A172 (cell line): ENCODE measurements at places on chromosomes 3 and 15. TPM values are rescaled to one million over a fixed set of nuclear protein-coding genes. Genes with fewer than 3 reads are reported as not detected.
A peak's percentile ranks its signal among the peaks of the same experiment; 100 is the strongest.

SHC4 gene
- total RNA-seq, result 0.59 and 0.84 TPM in 2 replicates

CACNA2D3 gene
- total RNA-seq, result 2.0 and 7.6 TPM in 2 replicates

PLA2G4F gene
- total RNA-seq, result not detected in 2 replicates

MYD88 gene
- 0.93 and 2.1 TPM in 2 replicates for total RNA-seq

MEGF11 gene
- 0.02 and 0.57 TPM in 2 replicates for total RNA-seq

PIF1 gene
- 11.0 and 15.1 TPM in 2 replicates for total RNA-seq

ZNF660 gene
- not detected in 2 replicates for total RNA-seq

CCDC39 gene
- total RNA-seq, result 0.22 TPM in 1 of 2 replicates, not detected in the other

SLC28A1 gene
- not detected in 2 replicates for total RNA-seq

TNFSF10 gene
- total RNA-seq, result 0.46 and 0.79 TPM in 2 replicates

TMEM212 gene
- total RNA-seq, result not detected in 2 replicates

ADAMTS7 gene
- 6.0 and 12.2 TPM in 2 replicates for total RNA-seq

LYSMD2 gene
- 25.9 and 27.3 TPM in 2 replicates for total RNA-seq

AHSG gene
- total RNA-seq, result not detected in 2 replicates

PRR20G gene
- total RNA-seq, result not detected in 2 replicates

- no peak for DNase-seq
Measured at GRCh38 chr15:53884441-53884840, 93.8 kb upstream of the UNC13C start.

- no peak for DNase-seq
Measured at GRCh38 chr15:72797834-72798233, 14.3 kb upstream of the ADPGK start.

DNA sequence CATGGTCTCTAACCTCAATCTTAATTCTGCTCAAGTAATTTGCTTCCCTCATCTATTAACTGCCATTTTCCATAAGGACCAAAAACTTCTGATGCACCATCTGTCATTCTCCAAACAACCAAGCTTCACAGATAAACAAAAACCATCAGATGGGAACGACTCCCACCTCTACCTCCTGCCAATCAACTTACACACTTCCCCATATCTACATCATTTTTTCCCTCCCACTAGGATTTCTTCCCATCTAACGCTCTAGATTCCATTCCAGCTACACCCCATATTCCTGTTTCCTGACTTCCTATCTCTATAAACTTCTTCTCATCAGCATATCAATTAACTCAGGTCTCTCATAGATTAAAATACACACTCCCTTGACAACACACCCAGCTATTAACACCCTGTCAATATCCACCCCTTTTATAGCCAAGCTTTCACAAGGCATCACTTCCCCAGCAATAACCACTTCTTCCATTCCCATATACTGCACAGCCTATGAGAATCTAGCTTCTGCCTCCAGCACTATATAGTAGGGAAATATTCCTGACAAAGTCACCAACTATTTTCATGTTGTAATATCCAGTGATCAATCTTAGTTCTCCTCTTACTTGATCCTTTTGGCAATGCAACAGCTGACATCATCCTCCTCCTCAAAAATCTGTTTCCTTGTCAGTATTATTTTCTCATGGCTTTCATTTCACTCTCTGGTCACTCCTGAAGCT, 39.2 kb downstream of the SNX4 start:
- DNase-seq, result no peak

GRCh38 chr15:29800491-29801366, 21.5 kb downstream of the TJP1 start:
- DNase-seq, result no peak

- no peak for DNase-seq
Measured at GRCh38 chr3:196998966-196999760, 30.5 kb downstream of the MELTF start.

DNA sequence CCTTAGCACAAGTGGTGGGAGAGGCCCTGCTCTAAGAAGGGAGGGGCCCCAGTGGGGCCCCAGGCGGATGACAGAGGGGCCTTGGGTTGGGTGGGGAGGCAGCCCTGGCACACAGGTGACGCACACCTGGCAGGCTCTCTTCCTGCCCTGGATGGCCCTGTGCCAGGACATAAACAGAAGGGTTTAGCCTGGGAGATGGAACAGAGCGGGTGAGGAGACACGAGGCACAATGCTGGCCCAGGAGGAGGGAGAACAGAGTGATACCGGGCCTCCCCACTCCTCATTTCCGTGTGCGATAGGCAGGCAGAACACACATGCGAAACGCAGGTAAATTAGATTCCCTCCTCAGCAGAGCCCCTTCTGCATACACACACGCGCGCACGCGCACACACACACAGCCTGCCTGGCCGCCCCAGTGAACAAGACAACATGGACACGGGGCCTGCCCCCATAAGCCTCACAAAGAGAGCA, 39.8 kb downstream of the IDH2 start:
- no peak for DNase-seq

DNA sequence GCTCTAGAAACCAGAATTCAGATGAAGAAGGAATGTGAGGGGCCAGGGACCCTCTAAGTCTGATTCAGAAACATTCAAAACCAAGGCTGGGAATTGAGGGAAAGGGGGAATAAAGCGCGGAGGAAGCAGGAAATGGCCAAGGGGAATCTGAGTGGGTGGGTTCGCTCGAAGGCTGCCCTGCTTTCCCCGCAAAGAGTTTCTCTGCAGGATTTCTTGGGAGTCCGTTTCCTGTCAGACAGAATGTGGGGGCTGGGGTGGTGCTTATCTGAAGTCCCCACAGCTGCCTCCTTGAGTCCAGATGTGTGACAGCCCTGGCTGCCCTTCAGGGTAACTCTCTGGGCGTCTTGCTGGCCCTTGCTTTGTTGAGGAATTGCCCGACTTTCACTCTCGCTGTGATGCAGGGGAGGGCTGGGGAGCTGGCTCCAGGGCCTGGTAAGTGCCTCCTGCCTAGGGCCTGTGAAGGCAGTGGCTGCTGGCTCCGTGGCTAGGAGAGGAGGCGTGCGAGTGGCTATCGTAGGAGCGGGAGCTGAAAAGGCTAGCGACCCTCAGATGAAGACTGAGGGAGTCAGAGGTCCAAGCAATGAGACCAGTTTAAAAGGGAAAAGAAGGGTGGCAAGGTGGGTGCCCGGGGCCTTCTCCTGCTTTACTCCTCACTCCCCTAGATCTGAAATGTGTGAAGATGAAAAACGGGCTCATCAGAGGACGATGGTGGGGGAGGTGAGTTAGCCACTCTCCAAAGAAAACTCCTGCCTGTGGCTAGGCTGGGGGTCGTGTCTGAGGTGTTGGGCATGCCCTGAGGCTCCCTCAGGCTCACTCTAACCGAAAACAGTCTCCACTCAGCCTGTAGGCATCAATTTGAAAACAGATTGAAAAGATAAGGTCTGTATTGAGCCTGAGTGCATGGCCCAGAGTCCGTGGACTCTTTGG, 143.9 kb upstream of the UMPS start:
- no peak for DNase-seq

DNA sequence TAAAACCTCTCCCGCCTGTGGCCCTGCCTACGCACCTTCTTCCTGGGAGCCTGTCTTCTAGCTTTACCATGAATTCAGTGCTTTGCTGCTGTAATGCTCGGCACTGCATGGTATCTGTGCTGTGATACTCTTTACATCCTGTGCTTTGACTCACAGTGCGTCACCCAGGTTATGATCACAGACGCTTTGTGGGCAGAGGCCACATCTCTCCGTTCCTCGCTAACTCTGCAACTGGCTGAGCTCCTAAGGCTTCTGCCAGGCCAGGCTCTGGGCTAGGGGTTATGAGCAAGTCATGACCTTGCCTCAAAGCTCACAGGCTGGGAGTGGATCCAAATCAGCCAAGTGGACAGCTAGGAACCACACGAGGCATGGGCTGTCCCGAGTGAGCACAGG, 23.2 kb downstream of the SPTBN5 start:
- peak; percentile 79 for DNase-seq

GRCh38 chr15:50113992-50114780, 4.8 kb downstream of the ATP8B4 start:
- no peak for DNase-seq
